Small intestine (tissue), 16 donors: ENCODE measurements at places on chromosomes 1 and 21.

GRCh38 chr1:71533950-71534349, 453.1 kb upstream of the ZRANB2 start:
- no peak for DNase-seq

- no peak for DNase-seq
These were observed 211.0 kb upstream of the DMRTA2 start for GRCh38 chr1:50634251-50634650.

DNA sequence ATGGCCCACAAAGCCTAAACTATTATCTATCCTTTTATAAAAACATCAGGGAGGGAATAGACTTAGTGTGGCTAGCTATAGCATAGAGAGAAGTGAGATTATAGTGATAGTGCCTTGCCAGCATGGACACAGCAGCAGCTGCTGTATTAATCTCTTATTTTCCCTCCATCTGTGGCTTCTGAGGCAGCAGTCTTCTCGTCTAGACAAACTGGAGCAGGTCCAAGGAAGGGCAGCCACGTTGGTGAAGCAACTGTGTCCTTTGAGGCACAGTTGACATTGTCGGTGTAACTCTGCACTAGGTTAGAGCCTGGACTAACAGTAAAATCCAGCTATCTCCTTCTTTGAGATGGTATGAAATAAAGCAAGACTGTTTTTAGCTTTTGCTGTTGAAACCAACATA, 131.3 kb downstream of the CACHD1 start:
- no peak for DNase-seq

- DNase-seq: no peak
These were observed 209.7 kb upstream of the VAMP3 start for GRCh38 chr1:7561331-7561921.

GRCh38 chr1:33381977-33382376, 48.9 kb downstream of the PHC2 start:
- DNase-seq: no peak

DNA sequence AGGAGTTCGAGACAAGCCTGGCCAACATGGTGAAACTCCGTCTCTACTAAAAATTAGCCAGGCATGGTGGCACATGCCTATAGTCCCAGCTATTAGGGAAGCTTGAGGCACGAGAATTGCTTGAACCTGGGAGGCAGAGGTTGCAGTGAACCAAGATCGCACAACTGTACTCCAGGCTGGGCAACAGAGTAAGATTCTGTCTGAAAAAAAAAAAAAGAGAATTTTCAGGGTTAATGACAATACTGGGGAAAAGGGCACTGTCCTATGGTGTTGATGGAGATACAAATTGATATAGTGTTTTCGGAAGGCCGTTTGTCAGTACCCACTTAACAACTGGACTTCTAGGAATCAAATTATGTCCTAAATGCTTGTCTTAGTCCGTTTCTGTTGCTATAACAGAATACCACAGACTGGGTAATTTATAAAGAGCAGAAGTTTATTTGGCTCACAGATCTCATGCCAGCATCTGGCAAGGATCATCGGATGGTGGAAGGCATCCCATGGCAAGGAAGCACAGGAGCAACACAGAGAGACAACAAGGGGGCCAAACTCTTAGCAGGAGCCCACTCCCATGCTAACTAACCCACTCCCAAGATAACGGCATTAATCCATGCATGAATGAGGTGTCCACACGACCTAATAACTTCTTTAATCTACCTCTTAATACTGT, 41.3 kb downstream of the ZBTB8A start:
- DNase-seq: no peak

DNA sequence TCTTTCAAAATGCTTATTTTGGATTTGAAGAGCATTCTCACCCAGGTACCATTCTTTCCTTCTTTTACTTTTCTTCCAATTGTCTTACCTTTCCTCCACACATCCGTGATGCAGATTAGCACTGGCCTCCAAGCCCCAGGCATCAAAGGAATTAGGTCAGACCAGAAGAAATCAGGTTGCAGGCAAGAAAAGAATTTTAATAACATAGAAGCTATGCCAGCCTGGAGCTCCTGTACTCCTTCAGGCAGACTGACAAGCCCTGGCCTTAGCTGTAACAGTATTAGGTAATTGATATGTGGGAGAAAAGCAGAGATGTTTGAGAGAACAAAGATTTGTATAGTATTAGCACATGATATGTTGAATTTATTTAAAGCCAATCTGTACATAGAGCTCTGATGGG, 390.4 kb upstream of the ADGRL2 start:
- DNase-seq: no peak

- DNase-seq: no peak
These were observed 82.0 kb upstream of the HIVEP3 start for GRCh38 chr1:42000766-42001165.

DNA sequence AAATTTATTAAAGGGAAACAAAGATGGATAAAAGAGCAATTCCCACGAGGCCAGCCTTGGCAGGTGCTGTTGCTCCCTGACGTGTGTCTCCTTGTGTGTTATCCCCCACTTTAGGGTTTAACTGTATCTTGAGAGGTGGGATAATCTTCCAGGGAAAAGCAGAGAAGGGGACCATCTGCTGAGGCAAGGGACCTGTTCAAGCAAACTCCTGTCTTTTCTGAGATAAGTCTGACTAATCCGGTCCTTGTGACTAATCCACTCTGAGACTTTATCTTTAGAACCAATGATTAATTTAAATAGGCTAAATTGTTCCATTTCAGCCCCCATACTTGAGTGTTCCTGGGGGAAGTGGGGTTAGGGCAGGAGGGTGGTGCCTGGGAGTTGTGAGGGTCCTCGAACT, 163.6 kb downstream of the CAMTA1 start:
- DNase-seq: no peak

- no peak for DNase-seq
These were observed 28.4 kb downstream of the TRIM45 start for GRCh38 chr1:117093091-117093534.

DNA sequence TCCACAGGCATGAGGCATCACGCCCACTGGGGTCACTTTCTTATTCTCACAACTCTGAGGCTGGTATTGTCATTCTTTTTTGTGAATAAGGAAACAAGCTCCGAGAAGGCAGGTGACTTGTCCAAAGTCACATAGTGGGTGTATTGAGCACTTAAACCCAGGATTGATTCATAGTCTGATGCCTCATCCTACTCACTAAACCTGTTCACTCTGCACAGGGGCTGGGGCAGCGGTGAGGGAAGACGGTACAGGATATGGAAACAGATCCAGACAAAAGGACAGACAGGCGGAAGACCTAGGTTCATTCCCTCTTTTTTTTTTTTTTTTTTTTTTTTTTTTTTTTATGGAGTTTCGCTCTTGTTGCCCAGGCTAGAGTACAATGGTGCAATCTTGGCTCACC, 56.6 kb downstream of the NKAIN1 start:
- no peak for DNase-seq
